ENCODE measurements at places on chromosomes 11 and 22. TPM values are rescaled to one million over a fixed set of nuclear protein-coding genes. Genes with fewer than 3 reads are reported as not detected.

- no peak for DNase-seq
Measured at GRCh38 chr22:17945156-17945887, 79.0 kb downstream of the MICAL3 start.

The NOX4 gene
- polyA plus RNA-seq: 55.9 TPM

- DNase-seq: no peak
Measured at GRCh38 chr11:44811841-44812448, 85.2 kb downstream of the TSPAN18 start.

DNA sequence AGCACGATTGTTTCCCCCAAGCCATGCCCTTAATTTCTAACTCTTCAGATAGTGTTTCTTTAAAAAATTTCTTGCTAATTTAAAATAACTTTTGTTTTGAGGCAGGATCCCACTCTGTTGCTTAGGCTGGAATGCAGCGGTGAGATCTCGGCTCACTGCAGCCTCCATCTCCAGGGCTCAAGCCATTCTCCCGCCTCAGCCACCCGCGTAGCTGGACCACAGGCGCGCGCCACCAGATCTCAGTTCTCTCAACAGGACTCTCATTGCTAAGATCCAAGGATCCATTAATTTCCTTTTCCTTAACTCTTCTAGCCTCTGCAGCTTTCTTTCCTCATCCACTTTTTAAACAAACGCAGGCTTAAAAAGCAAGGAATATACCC lies 327 bp upstream of the MED17 start:
- DNase-seq: no peak

- no peak for DNase-seq
Measured at GRCh38 chr11:47377571-47378009, 757 bp downstream of the SPI1 start.

DNA sequence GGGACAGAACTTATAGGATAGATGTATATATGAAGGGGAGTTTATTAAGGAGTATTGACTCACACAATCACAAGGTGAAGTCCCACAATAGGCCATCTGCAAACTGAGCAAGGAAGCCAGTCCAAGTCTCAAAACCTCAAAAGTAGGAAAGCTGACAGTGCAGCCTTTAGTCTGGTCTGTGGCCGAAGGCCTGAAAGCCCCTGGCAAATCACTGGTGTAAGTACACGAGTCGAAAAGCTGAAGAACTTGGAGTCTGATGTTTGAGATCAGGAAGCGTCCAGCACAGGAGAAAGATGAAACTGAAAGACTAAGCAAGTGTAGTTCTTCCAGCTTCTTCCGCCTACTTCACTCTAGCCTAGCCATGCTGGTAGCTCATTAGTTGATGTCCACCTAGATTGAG lies 799.6 kb upstream of the ARHGAP42 start:
- DNase-seq: no peak

DNA sequence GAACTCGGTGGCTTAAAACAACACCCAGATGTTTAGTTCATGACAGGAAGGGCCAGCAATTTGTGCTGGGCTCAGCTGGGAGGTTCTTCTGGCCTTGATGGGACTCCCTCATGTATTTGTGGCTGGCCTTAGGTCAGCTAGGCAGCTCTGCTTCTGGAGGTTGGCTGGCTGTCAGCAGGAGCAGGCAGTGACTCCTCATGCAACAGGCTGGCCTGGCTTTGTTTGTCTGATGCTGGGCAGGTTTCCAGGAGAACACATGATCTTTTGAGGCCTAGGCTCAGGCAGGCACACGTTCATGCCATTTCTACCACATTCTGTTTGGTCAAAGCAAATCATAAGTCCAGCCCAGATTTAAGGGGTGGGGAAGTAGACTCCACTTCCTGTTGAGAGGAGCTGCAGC lies 571.2 kb downstream of the TBC1D22A start:
- DNase-seq: no peak

DNA sequence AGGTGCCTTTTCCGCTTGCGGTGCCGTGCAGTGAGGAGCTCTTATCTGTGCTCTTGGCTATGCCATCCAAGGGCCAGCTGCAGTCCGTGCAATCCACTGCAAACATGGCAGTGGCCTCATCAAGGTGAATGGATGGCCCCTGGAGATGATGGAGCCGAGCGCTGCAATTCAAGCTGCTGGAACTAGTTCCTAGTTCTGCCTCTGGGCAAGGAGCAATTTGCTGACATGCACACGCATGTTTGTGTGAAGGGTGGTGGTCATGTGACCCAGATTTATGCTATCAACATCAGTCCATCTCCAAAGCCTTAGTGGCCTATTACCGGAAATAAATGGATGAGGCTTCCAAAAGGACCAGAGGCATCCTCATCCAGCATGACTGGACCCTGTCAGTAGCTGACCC lies 3.1 kb upstream of the EHD1 start:
- DNase-seq: no peak

- no peak for DNase-seq
Measured at GRCh38 chr11:32722255-32722654, 72.2 kb downstream of the CCDC73 start.

DNA sequence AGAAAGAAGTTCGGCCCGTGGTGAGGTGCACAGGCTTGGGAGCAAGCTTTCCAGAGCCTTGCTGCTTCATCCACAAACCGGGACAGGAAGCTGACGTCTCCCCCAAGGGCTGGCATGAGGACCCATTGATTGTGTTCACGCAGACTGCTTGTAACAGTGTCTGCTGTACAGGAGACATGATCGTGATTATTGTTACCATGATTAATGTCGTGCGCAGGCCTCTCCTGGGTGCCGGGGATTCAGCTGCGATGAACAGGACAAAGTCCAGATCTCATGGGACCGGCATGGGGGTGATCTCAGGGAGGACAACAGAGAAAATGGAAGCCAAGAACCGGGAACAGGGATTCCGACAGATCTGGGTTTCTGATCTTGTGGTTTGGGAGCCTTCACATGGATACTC lies 219.9 kb downstream of the BRD1 start:
- DNase-seq: no peak

- DNase-seq: no peak
Measured at GRCh38 chr11:931385-931784, 5.7 kb downstream of the AP2A2 start.

- no peak for DNase-seq
Measured at GRCh38 chr11:76670485-76671236, at the start of gene LRRC32. TSS of gene LRRC32 (minus strand) at chr11:76670747. CDS start at chr11:76665954, 4,793 bp downstream.

The VPREB1 gene
- polyA plus RNA-seq: not detected

DNA sequence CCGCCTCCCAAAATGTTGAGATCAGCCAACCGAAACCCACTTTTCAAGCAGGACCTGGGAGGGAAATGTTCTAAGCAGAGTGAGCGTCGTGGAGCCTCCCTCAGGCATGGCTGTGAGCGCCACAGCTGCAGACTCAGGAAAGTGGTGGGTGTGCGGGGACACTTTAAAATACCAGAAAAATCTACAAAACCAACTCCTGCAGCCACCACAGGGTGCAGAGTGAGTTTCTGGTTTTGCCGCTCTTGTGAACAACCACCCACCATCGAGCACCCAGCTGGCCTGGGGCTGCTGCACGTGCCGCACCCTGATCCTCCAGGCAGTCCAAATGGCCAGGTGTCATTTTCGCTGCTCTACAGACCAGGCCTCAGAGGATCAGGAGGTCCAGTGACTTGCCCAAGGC lies 46.9 kb downstream of the CELSR1 start:
- no peak for DNase-seq

DNA sequence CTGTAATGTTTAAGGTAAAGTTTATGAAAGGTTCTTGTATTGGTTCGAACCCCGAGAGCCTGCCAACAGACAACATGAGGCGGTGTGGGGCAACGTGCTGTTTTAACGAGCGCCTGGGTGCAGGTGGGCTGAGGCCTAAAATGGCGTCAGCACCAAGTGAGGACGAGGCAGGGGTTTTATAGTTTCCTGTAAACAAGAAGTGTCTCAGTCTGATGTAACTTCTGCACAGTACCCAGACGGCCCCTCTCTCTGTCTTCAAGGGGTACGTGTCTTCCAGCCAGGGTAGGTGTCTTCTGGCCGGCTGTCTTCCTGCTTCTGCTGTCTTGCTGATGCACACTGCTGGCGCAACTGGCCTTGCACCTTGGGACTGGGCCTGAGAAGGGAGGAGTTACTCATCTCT lies 2.7 kb downstream of the PPFIBP2 start:
- no peak for DNase-seq

- DNase-seq: no peak
Measured at GRCh38 chr11:14969901-14970323, 2.2 kb downstream of the CALCA start.

- DNase-seq: no peak
Measured at GRCh38 chr11:60947700-60948099, 4.3 kb downstream of the SLC15A3 start.

The BEST1 gene
- 4.7 TPM for polyA plus RNA-seq

DNA sequence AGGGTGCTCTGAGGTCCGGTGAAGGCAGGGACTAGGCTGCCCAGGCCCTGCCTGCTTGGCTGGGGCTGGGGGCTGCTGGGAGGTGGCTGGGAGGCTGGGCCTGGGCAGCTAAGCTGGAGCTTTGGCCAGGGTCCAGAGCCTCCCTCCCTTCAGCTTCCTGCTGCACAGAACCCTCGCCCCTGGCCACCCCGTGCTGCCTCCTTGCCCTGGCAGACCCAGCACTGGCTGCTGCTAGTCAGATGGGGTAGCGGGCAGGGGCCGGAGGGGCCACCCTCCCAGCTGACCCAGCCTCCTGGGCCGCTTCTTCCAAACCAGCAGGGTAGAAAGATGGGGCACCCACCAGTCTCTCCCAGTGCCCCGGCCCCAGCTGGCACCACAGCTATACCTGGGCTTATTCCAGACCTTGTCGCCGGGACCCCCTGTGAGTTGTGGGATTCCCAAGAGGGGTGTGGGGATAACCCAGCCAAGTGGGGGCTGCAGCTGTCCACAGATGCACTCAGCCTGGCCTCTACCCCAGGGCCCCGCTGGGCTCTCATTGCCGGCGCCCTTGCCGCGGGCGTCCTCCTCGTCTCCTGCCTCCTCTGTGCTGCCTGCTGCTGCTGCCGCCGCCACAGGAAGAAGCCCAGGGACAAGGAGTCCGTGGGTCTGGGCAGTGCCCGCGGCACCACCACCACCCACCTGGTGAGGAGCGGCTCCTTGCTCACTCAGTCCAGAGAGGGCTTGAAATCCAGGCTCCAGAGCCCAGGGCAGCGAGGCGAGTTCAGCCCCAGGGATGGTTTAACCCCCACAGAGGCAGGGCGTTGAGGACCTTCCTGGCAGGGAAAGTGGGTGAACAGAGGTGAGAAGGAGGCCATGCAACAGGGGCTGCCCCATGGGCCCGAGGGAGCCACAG lies at the start of gene SYT8:
Gene SYT8, plus strand, starts transcription at position 212 of the 892 bp plus-strand sequence. Its CDS starts 116 bp downstream, at position 328.
- DNase-seq: no peak

The KDM4D gene
- 2.4 TPM for polyA plus RNA-seq

The GAL gene
- polyA plus RNA-seq: 0.49 TPM

The CALCA gene
- 13.1 TPM for polyA plus RNA-seq

DNA sequence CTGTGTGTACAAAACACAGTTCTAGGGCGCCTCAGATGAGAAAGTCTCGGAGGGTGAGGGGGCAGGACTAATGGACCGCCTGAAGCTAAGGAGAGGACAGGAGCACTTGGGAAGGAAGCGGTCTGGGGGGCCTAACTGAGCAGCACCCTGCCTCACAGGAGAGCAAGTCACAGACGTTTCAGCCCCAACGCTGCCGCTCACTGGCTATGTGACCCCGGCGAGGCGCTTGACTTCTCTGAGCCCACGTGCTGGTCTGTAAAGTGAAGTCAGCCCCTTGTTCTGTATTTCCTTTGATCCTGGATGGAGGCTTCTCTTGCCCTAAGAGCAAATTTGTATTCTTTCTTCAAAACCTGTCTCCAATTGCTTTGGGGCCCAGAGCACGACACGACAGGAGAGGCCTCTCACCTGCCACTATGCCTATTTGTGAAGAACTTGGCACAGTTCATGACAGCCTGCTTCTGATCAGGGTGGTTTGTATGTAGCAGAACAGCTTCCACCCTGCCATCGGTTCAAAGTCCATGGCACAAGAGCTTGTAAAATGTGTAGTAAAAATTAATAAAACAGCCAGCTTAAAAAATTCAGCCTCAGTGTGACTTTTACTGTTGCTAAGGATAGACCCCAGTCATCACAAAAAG lies 59.1 kb downstream of the WNT11 start:
- no peak for DNase-seq

GRCh38 chr11:66915866-66916265 lies 42.3 kb downstream of the PC start:
- no peak for DNase-seq

DNA sequence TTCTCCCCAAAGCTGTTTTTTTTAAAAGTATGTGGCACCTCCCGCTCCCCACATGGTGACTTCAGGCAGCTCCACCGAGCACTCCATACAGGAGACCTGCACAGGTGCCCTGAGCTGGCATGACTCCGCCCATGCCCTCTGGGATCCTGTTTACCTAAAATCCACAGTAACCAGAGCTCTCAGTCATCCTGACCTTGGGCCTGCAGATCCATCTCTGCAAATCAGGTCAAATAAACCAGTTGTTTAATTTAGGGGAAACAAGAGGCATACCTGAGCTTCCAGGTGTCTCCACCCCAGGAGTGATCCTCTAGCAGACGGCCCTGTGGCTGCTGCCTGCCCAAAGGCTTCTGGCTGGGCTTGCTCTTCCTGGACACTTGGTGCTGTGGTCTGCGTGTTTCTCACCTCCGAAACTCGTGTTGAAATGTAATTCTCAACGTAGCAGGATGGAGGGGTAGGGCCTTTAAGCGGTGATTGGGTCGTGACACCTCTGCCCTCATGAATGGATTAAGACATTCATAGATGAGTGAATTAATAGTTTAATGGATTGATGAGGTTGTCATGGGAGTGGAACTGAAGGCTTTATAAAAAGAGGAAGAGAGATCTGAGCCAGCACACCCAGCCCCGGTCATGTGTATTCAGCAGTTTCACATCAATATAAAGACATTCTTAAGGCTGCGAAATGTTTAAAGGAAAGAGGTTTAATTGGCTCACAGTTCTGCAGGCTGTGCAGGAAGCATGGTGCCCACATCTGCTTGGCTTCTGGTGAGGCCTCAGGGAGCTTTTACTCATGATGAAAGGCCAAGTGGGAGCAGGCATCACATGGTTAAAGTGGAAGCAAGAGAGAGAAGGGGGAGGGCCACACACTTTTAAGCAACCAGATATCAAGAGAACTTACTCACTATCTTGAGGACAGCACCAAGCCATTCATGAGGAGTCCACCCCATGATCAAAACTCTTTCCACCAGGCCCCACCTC lies 34.1 kb downstream of the LINC01488 start:
- no peak for DNase-seq

The MRGPRE gene
- polyA plus RNA-seq: not detected

GRCh38 chr11:109435121-109435742 lies 13.2 kb downstream of the C11orf87 start:
- no peak for DNase-seq

DNA sequence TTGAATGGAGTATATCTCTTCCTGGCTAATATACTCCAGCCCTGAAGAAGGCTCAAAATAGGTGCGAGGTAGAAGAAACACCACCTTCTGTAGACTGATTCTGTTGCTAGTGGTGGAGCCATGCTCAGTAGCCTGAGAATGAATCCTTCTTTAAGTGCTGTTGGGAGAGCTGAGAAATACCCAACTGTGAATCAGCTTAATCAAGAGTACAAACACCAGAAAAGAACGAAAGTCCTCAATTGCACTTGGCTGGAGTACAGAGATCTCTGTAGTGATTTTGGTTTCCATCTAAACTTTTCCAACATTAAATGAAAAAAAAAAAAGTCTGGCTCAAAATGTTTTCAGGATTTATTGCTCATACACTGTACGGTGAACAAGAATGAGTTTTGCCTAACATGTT lies 619.1 kb downstream of the METTL15 start:
- no peak for DNase-seq

GRCh38 chr11:68016161-68016903 lies 6.2 kb downstream of the ALDH3B1 start:
- DNase-seq: no peak

The GUCY1A2 gene
- 4.0 TPM for polyA plus RNA-seq

The MB gene
- polyA plus RNA-seq: not detected
